ENCODE measurements at places on chromosomes 11 and 22.
A peak's percentile ranks its signal among the peaks of the same experiment; 100 is the strongest.

DNA sequence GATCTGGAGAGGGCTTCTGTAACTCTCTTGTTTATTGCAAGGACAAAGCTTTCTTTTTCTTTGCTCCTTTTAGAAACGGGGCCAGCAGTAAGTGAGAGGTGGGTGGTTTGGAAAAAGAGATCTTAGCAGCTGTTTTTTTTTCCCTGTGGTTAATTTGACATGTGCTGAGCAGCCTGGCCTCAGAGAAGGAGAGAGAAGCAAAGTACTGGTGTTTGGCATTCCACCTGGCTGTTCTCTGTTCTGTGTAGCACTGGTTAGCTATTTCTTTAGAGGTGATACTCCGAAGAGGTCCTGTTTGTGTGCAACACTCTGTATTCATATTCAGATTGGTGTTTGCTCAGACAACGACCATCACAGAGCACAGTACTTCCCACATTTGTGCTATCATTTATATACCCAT, 80.8 kb upstream of the SORL1-AS1 start:
- H3K4me3 ChIP-seq: no peak overlapping the region
- peak overlapping the region; percentile 25 for H3K27ac ChIP-seq
- peaks cover 5% of the 10 kb centered on the region for H3K36me3 ChIP-seq
- H3K4me1 ChIP-seq: peaks cover 19% of the 10 kb centered on the region
- no peak for DNase-seq

GRCh38 chr22:50444663-50445062, 30.2 kb downstream of the SBF1 start:
- H3K27ac ChIP-seq: no peak overlapping the region
- H3K27me3 ChIP-seq: no peaks in the 10 kb centered on the region
- DNase-seq: no peak
- no peaks in the 10 kb centered on the region for H3K4me1 ChIP-seq
- H3K4me3 ChIP-seq: no peak overlapping the region
- H3K36me3 ChIP-seq: peaks cover 90% of the 10 kb centered on the region

GRCh38 chr11:20639688-20640087, 29.7 kb upstream of the NELL1 start:
- no peak overlapping the region for H3K27ac ChIP-seq
- no peaks in the 10 kb centered on the region for H3K36me3 ChIP-seq
- no peaks in the 10 kb centered on the region for H3K27me3 ChIP-seq
- no peak overlapping the region for H3K4me3 ChIP-seq

DNA sequence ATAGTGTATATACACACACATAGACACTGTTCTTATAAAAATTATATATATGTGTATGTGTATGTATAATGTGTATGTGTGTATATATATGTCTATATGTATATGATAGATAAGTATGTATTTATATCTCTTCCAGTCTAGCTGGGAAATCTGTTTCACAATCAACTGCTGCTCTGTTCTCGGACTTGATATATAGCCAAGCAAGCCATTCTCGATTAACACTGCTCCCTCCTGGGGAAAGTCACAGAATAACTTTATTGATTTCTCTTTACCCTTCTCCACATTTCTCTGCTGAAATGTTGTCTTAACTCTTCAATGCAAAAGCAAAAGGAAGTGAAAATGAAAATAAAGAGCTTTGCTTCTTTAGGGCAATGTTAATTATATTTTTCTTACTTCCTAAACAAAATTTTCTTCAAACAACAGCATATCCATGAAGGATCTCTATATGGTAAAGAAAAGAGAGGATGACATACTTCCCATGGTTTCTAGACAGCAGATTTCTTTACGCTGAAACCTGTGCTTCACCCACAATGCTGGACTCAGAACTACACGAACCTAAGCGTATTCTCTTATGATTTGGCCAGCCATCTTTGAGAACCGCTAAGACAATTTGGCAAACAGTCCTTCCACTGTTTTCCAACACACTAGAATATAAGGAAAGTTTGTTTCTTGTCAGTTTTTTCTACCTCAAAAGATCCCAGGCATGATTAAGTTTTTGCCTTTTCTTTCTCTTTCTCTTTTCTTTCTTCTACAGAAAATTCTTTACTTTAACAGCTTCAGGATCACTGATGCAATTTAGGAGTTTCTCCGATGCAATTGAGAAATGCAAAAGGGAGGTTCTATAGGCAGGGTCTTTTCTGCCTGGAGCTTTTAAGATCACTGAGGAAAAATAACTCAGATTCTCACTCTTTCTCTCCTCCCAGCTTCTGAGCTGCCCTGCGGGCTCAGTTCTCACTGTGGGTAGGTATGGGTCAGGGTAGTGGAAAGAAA, 1.9 kb downstream of the BLID start:
- H3K27me3 ChIP-seq: no peaks in the 10 kb centered on the region
- no peaks in the 10 kb centered on the region for H3K4me1 ChIP-seq
- DNase-seq: no peak
- no peak overlapping the region for H3K4me3 ChIP-seq
- no peak overlapping the region for H3K27ac ChIP-seq
- no peaks in the 10 kb centered on the region for H3K36me3 ChIP-seq

DNA sequence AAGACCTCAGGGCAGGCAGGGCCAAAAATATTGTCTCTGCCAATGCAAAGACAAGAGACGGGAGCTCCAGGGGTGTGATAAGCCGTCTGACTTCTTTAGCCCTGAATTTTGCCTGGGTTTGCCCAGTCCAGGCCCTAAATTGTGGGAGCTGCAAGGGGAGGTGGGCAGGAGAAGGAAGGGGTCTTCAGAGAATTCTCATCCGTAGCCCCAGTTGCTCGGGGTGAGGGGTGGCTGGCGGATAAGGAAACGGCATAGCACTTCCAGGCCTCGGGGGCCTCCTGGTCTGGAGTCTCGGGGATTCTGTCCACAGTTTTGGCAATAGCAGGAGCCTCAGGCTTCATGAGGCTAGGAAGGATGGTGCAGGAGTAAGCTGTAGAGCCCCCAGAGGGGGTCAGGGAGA, 7.4 kb downstream of the CD5 start:
- H3K27me3 ChIP-seq: no peaks in the 10 kb centered on the region
- peaks cover 15% of the 10 kb centered on the region for H3K4me1 ChIP-seq
- no peak overlapping the region for H3K4me3 ChIP-seq

GRCh38 chr11:132604431-132604830, 927.9 kb downstream of the OPCML start:
- H3K4me3 ChIP-seq: no peak overlapping the region
- H3K4me1 ChIP-seq: no peaks in the 10 kb centered on the region
- H3K27me3 ChIP-seq: no peaks in the 10 kb centered on the region
- no peaks in the 10 kb centered on the region for H3K36me3 ChIP-seq
- H3K27ac ChIP-seq: no peak overlapping the region

GRCh38 chr11:44728491-44728910, 1.7 kb downstream of the TSPAN18 start:
- H3K4me1 ChIP-seq: peaks cover 13% of the 10 kb centered on the region
- peaks cover 65% of the 10 kb centered on the region for H3K27me3 ChIP-seq
- H3K4me3 ChIP-seq: no peak overlapping the region
- H3K36me3 ChIP-seq: no peaks in the 10 kb centered on the region
- H3K27ac ChIP-seq: no peak overlapping the region

- no peaks in the 10 kb centered on the region for H3K27me3 ChIP-seq
- H3K36me3 ChIP-seq: no peaks in the 10 kb centered on the region
- no peak for DNase-seq
- H3K27ac ChIP-seq: no peak overlapping the region
Observed at GRCh38 chr22:25656724-25657123, 85.3 kb upstream of the MYO18B start.

DNA sequence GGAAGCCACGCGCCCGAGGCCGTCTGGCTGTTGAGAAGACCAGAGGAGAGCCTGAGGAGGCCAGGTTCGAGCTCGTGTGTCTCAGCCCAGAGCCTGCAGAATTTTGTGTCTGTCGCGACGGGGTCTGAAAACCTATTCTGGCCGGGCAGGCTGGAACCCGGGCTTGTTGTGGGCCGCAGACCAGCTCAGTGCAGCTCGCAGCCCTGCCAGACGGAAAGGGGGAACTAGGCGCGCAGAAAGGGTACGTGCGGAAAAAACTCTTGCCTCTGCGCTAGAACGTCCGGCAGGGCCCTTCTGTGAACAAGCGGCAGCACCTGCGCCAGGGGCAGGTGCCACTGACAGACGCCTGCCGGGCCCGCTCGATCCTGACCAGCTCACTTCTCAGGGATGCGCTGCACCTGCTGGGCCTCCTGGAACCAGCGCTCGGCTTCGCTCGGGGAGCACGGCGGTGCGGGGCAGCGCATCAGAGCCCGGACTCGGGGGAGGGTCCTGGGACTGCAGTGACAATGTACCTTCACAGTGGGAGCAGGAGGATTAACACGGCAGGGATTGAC, 409.3 kb downstream of the BRD1 start:
- no peaks in the 10 kb centered on the region for H3K27me3 ChIP-seq
- no peaks in the 10 kb centered on the region for H3K36me3 ChIP-seq
- H3K4me3 ChIP-seq: no peak overlapping the region
- H3K4me1 ChIP-seq: no peaks in the 10 kb centered on the region

DNA sequence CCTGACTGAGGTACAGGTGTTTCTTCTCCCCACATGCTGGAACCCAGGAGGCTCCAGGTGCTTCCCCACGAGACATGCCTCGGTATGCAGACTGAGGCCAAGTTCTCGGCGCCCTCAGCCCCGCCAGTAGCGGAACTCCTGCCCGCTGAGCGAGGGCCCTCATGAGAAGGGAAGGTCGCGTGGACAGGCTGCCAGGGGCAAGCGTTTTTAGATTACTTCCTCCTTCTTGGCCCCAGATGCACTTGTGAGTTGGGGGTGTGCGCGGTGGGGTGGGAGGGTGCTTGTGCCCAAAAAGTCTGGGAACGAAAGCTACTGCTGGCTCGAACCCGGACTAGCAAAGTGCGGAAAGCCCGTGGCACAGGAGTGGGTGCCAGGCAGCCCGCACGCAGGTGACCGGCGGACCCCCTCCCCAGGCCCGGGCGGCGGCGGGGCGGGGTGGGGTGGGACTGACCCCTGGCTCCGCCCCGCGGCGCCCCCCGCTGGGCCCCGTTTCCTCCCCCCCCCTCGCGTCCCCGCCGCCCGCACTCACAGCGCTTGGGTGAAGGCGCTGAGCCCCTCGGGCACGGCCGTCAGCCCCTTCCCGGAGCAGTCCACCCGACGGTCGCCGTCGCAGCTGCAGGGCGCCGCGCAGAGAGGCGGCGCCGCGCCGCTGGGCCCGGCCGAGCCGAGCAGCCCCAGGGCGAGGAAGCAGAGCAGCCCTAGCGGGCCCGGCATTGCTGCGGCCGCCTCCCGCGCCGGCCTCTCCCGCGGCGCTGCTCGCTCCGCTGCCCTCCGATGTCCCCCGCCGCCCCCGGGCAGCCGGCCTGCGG, 797 bp downstream of the LGR4 start:
- peaks cover 2% of the 10 kb centered on the region for H3K4me1 ChIP-seq
- no peaks in the 10 kb centered on the region for H3K36me3 ChIP-seq
- DNase-seq: peak; percentile 15

- no peaks in the 10 kb centered on the region for H3K27me3 ChIP-seq
- H3K27ac ChIP-seq: no peak overlapping the region
- H3K36me3 ChIP-seq: no peaks in the 10 kb centered on the region
- H3K4me1 ChIP-seq: no peaks in the 10 kb centered on the region
- H3K4me3 ChIP-seq: no peak overlapping the region
Observed at GRCh38 chr22:35821654-35822053, 104.0 kb downstream of the APOL5 start.

DNA sequence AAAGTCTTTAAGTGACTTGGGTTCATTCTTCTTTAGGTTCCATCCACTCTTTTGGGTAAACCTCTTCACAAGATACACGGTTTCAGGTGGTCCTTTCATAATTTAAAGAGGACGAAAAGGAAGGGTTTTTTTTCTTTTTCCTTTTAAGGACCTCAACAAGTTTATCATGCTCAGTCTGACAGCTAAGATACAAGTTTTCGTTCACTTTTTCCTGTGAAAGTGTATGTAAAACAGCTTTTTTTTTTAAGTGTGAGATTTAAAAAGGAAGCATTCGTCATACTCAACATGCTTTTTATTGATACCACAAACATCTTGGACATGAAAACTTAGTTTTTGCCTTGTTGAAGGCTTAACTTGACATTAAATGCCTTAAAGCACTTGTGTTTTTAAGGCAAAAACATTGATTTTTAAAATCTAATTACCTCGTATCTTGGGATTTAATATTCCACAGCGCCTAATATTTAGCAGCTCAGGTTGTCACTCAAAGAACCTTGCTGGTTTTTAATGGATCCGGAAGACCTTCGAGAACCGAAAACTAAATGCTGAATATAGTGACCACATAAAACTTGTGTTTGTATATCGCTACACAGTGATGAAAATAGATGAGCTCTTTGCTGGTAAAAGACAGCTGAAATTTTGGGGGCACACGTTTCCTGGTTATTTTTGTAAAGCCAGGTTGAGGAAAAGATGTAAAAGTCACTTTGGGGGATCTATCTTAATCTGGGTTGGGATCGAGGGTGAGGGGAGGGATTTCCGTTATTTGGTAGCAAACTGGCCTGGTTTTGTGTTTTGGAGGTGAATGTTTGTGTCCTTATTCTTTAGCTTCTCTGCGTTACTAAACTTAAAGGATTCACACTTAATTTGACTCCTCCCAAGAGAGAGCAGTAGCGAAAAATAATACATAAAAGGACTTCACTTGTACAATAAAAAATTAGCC, 2.3 kb downstream of the PCF11 start:
- DNase-seq: no peak
- peak overlapping the region; percentile 97 for H3K4me3 ChIP-seq
- no peaks in the 10 kb centered on the region for H3K27me3 ChIP-seq
- no peak overlapping the region for H3K27ac ChIP-seq
- peaks cover 3% of the 10 kb centered on the region for H3K36me3 ChIP-seq

DNA sequence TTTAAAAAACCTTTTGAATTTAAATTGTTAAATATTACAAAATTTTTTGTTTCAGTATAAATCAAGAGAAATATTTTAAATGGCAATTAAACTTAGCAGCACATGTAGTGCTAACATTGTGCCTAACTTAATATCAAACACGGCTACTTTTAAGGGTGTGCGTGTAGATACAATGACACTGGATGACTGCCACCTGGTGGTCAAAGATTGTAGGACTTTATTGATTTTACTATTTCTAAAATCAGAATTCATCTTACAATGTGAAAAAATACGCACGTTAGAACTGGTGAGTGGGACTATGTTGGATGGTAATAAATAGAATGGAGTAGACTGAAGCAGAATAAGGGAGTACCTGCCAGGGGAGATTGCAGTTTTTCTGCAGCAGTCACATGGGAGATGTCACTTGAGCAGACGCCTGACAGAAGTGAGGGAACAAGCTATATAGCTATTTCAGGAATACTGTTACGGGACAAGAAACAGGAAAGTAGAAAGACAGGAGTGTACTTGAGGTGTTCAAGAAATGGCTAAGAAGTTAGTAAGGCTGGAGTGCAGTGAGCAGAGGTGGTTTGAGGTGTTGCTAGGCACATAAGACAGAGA, 52.9 kb downstream of the UVRAG start:
- peak; percentile 68 for DNase-seq
- H3K4me1 ChIP-seq: no peaks in the 10 kb centered on the region
- H3K36me3 ChIP-seq: no peaks in the 10 kb centered on the region
- no peaks in the 10 kb centered on the region for H3K27me3 ChIP-seq
